Skin of body (tissue), 3 donors: ENCODE measurements at places on chromosomes 7 and 10. TPM values are rescaled to one million over a fixed set of nuclear protein-coding genes. Genes with fewer than 3 reads are reported as not detected.

Gene ACSM6
- 4.5 TPM for total RNA-seq

DNA sequence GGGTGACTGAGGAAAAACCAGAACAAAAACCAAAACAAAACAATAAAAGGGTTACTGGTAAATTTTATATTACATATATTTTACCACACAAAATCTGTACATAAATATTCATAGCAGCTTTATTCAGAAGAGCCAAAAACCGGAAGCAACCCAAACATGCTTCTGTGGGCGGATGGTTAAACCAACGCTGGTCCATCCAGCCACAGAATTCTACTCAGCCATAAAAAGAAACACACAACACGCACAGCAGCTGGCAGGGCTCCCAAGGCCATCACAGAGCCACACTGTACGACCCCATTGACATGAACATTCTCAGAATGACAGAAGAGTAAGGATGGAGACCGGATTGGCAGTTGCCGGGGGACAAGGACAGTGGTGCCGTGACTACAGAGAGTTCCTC, 83.6 kb downstream of the PROSER2 start:
- DNase-seq: no peak

GRCh38 chr10:1035201-1035600, 9.5 kb upstream of the IDI2 start:
- DNase-seq: no peak

DNA sequence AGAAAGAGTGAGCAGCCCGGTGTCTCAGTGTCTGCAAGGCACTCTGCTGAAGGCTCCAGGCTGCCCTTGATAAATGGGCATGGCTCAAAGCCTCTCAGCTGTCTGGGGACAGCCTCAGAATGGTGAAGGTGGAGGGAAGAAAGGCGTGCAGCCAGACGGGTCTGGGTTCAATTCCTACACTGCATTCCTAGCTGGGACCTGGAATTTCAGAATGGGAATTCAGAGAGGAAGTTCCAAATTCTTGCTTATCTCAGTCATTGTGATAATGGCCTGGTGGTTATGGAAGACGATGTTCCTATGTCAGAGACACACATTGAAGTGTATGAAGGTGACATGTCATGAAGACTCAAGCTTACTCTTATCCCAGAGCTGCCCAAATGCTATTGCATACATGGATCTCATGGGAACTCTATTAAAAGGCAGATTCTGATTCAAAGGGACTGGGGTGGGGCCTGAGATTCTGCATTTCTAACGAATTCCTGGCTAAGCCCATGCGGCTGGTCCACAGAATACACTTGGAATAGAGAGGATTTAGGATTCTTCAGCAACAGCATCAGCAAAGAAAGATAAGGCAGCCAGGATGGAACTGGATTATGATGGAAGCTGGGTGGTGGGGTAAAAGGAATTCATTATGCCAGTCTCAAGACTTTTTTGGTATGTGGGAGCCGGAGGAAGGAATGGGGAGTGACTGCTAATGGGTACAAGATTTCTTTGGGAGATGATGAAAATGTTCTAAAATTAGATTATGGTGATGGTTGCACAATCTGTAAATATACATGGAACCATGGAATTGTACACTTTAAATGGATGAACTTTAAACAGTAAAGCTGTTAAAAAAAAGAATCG, 82.6 kb upstream of the ZMIZ1 start:
- no peak for DNase-seq

DNA sequence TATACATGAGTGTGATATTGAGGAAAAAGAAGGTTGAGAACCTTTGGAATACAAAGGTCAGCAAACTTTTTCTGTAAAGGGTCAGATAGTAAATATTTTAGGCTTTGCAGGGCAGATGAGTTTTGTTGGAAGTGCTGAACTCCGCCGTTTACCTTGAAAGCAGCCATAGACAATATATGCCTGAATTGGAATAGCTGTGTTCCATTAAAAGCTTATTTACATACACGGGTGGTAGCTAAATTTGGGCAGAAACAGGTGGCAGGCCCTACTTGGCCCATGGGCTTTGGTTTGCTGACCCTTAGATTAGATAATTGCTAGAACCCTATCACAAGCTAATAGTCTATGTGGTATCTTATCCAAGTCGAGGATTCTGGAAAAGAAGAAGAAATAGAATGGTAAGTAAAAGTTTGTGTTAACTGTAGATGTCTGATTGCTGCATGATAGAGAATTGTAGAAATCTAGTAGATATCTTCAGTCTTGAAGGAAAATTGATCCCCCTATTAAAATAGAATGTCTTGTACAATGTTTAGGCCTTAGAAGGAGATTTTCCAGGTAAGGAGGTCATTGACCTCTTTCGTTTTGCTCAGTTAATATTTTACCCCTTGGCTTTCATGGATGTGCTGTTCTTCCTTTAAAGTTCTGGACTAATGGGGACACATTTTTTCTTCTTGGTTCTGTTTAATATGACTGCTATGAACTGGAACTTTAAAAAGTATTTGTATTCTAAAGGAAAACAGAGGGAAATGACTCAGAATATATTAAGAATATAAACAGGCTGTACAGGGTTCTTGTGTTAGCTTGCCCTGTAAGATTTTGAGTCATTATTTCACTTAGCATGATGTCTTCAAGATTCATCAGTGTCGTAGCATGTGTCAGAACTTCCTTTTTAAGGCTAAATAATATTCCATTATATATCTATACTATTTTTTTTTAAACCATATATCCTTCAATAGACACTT, 8.0 kb downstream of the RBM33 start:
- no peak for DNase-seq
